ENCODE measurements at places on chromosomes 5 and 9.

DNA sequence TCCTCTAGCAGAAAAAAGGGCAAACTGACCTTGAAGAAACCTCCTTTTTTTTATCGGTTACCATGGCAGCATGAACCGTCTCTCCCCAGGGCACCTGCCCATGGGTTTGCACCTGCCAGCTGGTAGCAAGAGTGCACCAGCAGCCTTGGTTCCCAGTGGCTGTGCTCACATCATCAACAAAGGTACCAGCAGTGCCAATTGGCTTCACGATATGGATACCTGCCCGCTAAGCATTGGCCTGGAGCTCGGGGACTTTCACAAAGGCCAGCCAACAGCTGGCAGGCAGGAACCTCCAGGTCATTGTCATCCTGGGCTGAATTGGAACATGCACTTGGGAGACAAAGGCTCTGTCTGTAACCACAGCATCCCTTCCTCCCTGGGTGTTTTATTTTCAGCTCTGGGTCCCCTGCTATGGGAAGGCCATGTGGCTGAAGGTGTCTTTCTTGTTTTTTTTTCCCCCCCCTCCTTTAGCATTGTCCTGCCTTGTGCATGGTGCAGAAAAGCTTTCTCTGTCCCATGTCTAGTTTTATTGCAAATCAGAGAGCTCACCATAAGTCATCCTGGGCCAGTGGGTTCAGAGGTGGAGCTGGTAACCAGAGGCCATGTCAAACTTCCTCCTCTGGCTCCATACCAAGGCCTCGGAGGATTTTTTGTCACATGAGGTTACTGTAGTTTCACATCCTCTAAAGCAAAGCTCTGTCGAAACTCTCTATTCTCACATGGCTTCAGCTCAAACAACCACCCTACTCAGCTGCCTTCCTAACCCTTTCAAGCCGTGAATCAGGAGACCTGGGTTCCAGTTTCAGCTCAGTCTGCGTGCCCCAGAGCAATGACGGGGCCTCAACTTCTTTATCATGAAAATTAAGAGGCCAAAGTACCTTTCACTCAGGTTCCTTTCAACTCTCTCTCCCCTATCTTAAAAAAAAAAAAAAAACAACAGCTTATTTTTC, 145.5 kb upstream of the MAP3K1 start:
- DNase-seq = peak; percentile 8

- no peak for DNase-seq
Observed at GRCh38 chr5:42982107-42982622, 58.0 kb downstream of the ANXA2R start.

GRCh38 chr5:4717446-4717845, 422.7 kb upstream of the ADAMTS16 start:
- DNase-seq = no peak

DNA sequence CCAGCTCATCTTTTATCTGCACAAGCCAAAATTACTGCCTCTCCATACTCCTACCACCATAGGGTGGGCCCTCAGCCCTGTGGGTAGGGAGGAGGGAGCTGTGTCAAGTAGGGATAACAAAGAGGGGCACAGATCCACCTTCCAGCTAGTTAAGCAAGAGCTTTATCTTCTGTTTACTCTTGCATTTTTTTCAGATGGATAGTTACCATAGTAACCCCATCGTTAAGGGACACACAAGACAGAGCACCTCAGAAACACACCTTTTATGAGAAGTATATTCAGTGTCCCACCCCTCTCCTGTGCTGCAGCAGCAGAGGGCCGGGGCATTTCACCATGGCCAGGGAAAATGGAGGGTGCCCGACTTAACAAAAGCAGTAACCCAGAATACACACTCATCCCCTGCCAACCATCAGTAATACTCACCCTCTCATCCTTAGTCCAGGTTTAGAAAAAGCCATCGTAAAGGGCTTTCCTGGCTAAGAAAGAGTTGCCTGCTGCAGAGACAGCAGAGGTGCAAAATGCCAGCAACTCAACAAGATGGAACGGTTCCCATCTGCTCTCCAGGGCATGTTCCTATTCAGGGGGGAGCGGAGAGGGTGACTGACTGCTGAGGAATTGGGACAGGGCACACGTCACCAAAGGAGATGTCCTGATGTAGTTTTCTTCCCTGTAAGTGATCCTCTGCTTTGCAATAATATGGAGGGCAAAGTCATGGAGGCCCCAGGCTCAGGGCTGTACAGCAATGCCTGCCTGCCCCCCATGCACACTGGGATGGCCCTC, 25.1 kb downstream of the MACROH2A1 start:
- DNase-seq = no peak

DNA sequence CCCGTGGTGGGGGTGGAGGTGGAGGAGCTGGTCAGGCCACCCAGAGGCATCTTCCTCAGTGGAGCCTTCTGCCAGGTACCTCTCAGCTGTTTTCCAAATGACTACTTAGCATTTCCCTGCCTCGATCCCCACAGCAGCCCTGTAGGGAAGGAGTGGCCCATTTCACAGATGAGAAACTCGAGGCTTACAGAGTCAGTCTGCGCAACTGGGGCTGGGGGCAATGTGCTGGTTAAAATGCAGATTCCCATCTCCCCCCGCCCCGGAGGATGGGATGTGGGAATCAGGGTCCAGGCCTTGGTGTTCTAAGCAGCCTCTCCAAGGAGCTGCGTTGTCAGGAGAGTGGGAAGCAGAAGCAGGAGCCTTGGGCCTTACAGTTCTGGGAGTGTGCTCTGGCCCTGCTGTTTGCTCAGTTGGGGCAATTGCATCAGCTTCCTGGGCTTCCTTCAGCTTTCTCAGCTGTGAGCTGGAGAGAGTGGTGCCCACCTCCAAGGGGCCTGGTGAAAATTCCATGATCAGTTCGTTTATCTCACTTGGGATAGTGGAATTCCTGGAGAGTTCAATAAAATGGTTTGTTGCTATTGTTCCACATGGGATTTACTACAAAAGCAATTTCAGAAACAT, 19.4 kb downstream of the ERGIC1 start:
- no peak for DNase-seq

DNA sequence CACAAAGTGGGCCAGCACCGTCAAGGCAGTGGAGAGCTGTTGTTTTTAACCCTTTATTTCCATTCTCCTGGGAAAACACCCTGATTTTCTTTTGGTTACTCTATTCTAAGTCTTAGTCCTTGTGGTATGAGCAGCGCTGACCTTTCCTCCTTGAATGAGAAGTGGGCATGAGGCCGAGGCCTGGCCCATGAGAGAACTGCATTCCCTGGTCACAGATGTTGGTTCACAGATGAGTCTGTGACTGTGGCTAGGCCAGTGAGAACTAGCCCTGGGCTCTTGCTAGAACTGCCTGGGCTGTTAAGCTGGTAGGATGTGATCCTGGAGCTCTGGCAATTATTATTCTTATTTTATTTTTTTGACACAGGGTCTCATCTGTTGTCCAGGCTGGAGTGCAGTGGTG, 71.7 kb upstream of the KLF9 start:
- no peak for DNase-seq

- DNase-seq = no peak
Observed at GRCh38 chr9:35791297-35791921, at the start of gene NPR2. NPR2 (plus strand) TSS chr9:35791591; CDS start chr9:35792409, 818 bp downstream.

- no peak for DNase-seq
Observed at GRCh38 chr9:37300620-37301019, 121.9 kb upstream of the GRHPR start.

DNA sequence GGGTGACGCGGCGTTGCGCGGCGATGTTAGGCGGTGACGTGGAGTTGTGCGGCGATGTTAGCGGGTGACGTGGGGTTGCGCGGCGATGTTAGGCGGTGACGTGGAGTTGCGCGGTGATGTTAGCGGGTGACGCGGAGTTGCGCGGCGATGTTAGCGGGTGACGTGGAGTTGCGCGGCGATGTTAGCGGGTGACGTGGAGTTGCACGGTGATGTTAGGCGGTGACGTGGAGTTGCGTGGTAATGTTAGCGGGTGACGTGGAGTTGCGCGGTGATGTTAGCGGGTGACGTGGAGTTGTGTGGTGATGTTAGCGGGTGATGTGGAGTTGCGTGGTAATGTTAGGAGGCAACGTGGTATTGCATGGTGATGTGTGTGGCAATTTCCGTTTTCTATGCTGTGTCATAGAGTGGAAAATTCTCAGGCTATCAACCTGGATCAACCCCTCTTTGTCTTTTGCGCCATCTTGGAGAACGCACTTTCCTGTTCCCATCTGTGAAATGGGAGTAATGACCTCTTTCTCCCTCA, 76.0 kb downstream of the ANKRD33B start:
- DNase-seq = no peak

- no peak for DNase-seq
Observed at GRCh38 chr9:14242150-14242805, 71.7 kb downstream of the NFIB start.

- DNase-seq = no peak
Observed at GRCh38 chr5:127351418-127351817, 60.8 kb downstream of the MEGF10 start.

- DNase-seq = no peak
Observed at GRCh38 chr9:126561582-126561981, 52.1 kb upstream of the LMX1B start.

- no peak for DNase-seq
Observed at GRCh38 chr9:113721856-113722255, 154.3 kb upstream of the ZNF618 start.

DNA sequence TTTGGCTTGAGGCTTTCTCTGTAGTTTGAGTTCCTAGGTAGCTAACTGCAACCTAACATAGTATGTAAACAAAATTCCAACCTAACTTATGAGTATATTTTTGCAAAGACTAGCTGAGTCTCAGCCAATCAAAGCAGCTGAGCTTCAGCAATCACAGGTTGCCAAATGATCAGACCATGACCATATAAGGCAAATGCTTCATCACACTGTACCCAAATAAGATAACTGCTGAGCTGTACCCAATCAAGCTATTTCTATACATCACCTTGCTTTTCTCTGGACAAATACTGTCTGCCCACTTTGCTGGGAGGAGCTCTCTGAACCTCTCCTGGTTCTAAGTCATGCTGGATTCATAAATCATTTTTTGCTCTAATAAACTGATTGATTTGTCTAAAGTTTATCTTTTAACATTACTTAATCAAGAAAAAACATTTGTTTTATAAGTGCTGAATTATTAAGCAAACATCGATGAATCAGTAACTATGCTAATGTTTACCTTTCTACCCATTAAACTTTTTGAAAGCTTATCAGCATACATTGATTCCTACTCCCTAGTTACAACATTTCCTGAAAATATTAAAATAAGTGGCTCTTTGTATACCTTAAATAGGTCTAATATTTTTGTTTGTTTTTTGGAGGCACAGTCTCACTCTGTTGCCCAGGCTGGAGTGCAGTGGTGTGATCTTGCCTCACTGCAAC, 129.7 kb upstream of the PCA3 start:
- no peak for DNase-seq

- no peak for DNase-seq
Observed at GRCh38 chr5:66922881-66923280, 273.7 kb downstream of the CD180 start.

GRCh38 chr5:68953231-68953874, 140.5 kb upstream of the SLC30A5 start:
- DNase-seq = no peak

- DNase-seq = no peak
Observed at GRCh38 chr5:7096294-7096693, 299.6 kb upstream of the ADCY2 start.

- DNase-seq = no peak
Observed at GRCh38 chr9:76737154-76737902, 26.9 kb upstream of the PCA3 start.

- DNase-seq = no peak
Observed at GRCh38 chr9:111005746-111006470, 32.4 kb downstream of the LPAR1 start.

DNA sequence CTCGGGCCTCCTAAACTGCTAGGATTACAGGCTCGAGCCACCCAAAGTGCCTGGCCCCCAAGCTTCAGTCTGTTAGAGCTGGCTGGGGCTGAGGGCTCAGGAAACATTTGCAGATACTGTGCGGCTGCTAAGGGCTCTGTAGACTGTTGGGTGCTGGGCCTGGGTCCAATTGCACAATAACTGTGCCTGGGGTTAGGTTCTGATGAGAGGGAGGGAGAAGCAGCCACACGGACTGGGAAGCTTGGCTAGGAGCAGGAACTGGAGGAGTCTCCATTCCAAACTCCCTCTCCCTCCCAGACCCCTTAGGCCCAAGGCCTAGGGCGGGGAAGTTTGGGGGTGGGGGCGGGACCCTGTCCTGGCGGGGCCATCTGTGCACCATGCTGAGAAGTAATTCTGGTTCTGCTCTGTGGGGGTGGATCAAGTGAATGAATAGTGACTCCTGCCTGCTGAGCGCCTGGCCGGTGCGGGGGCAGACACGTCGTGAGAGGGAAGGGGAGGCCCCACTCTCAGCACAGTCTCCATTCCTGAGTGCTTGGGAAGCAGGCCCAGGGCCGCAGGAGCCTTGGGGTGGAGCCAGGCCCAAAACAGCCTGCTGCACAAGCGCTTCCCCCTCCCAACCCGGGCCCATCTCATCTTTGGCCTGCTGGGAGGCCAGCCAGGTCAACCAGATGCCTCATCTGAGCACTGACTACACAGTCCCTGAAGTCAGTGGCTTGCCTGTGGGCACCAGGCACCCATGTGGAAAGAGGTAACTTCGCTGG, 1.5 kb downstream of the ASS1 start:
- DNase-seq = no peak

- DNase-seq = no peak
Observed at GRCh38 chr9:23502004-23502403, 324.0 kb downstream of the ELAVL2 start.

DNA sequence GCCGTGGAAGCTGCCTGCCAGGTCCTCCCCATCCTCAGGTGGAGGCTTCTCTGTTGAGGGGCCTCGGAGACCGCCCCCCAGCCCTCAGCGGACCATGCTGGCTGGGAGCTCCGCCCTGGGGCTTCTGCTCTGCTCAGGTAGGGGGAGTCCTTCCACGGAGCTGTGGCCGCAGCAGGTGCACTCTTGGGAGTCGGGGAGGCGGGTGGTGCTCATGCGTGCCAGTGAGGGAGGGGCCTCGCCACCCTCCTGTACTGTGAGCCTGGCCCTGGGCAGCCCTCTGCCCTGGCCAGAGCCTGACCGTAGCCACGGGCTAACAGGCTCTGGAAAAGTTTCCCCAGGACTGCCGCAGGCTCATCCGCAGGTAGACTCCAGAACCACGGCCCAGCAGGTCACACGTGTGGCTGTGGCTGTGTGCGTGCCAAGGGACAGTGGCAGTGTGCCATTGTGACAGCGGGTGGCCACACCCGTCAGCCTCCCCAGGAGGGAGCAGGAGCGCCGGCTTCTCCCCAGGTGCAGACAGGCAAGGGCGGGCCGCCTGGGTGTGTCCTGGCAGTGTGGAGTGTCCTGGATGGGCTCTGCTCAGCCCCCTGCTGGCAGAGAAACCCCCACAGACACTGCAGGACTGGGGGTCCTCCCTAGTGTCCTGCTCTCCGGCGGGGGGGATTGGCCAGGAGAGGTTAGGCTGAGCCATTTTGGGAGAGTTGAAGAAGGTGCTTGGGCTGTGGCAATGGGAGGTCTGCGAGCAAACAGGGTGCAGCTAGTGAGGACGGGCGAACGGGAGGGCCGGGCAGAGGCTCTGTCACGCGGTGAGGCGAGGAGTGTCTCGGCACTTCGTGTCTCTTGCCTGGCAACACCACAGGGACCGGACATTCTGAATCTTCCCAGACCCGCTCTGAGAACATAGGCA, 29.5 kb downstream of the TPPP start:
- no peak for DNase-seq

DNA sequence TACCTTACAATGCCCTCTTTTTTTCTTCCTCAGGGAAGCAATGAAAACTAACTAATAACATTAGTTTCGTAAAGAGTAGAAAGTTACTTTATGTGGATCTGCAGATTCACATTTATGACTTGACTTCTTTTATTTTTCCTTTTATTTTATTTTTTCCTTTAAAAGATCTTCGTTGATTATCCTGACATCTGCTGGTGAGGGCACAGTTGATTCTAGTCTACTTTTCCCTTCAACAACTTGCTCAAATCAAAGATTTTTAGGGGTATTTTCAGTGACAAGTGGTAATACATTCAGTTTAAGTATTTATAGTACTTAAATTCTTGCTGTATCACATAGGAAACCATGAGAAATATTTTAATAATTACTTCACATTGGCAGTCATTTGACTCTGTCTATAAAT, 4.9 kb downstream of the EDIL3 start:
- DNase-seq = no peak
